ENCODE measurements at places on chromosomes 7 and 10.

DNA sequence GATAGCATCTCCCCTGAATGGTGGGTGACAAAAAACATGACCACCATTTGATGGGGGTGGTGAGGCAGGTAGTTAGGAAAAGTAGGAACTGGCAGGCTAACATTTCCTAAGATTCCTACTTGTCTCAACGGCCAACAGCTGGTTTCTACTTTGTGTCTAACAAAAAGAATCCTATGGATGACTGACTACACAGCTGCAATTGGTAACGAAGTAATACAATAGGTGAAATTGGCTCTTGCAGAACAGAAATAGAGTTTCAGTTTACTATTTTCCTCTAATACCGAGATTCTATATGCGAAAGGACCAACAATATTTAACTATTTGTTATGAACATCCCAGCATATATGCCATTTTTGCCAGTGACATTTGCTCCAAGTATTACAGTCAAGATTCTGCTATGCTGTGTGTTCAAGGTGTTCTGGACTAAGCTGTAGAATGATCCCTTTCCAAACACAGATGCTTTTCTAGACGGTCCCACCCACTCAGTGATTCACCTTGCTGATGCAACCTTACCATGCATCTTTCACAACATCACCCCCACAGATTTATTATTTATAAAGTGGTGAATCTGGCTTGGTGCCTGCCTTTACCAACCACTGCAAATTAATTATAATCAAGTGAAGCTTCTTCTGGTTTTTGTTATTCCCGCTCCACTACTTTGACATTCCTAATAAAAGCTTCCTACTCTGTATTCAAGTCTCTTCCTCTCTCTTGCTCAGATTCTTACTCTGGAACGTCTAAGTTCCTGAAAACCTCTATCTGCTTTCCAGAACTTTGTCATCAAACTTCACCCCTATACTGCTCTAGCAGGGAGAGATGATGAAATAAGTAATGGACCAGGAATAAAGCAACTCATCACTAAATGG lies 16.8 kb downstream of the BBIP1 start:
- DNase-seq, result no peak

GRCh38 chr10:124614003-124614659 lies 130.0 kb downstream of the FAM53B start:
- DNase-seq, result no peak

DNA sequence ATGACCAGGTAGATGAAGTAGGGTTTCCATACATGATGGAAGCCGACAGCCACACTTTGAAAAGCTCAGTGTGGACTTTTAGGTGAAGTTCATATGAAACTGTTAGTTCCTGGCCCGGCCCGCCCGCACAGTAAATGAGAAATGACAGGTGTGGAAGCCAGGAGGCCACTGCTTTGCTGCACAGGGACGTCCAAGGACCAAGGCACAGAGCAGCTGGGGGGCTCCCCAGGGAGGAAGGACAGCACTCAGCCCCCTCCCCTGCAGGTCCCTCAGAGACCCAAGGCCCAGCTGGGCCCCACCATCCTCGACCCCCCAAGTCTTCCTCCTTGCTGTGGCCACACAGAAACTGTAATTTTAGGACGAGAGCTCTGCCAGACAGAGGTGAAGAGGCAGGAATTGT lies 219.2 kb downstream of the PTPRN2 start:
- no peak for DNase-seq

- DNase-seq, result no peak
Measured at GRCh38 chr7:129780974-129781927, 169.7 kb downstream of the NRF1 start.

- DNase-seq, result no peak
Measured at GRCh38 chr10:4807761-4808507, 18.1 kb upstream of the AKR1E2 start.

DNA sequence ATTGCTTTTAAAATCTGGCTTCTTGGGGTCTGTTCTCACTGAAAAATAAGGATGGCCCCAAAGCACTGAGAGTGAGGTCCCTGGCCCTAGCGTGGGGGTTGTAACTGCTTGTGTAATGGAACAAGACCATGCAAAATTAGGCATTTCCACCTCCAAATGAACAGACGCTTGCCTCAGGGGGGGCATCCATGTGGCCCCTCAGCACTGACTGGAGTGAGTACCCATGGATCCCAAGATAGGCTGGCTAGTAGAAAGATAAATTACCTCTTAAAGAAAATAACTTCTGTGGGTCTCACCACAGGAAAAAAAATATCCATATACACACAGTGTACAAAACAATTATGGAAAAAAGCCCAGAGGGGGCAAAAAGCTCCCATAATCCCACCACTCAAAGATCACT lies 15.2 kb upstream of the CPA1 start:
- DNase-seq, result no peak

GRCh38 chr10:14025283-14026189 lies 305.2 kb downstream of the FRMD4A start:
- DNase-seq, result no peak

DNA sequence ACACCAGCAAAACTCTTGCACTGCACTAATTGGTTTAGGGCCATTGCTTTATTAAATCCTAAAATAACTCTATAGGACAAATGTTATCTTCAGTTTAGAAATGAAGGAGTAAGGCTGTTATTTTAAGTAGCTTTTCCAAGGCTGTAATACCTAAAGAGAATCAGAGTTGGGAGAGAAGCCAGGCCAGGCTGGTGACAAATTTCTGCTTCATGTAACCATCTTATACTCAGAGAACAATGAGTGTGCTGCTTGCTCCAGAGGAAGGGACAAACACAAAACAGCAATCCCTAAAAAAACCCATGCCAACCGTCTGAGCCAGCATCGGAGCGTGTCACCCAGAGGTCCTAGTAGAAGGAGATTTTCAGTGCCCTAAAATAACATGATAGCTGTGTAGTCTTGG lies 49.7 kb upstream of the TARP start:
- no peak for DNase-seq

DNA sequence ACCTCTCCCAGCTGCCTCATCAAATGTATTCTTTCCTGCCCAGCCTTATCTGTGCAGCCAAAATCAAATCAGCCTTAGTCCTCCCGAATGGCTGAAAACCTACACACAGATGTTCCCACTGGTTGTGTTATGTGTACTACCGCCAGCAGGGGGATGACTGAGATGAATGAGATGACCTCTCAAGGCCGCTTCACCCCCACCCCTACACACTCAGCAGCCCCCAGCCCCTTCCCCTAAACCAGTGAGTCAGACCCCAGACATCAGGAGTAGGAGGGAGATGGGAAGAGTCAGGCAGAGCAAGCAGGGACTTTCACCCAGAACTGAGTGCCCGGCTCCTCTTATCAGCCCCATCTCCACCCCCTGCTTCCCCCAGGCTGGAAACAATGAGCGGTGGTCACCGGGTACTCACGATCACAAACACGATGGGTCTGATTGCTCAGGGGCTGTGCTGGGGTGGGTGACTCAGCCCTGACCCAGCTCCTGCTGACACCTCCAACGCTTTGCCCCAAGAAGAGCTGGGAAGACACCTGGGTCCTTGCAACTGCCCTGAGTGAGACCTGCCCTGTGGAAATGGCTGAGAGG lies 6.5 kb upstream of the C10orf105 start:
- DNase-seq, result no peak

- DNase-seq, result no peak
Measured at GRCh38 chr10:16953270-16953669, 136.0 kb upstream of the RSU1 start.

- DNase-seq, result no peak
Measured at GRCh38 chr10:121115154-121115553, 264.0 kb downstream of the WDR11 start.

DNA sequence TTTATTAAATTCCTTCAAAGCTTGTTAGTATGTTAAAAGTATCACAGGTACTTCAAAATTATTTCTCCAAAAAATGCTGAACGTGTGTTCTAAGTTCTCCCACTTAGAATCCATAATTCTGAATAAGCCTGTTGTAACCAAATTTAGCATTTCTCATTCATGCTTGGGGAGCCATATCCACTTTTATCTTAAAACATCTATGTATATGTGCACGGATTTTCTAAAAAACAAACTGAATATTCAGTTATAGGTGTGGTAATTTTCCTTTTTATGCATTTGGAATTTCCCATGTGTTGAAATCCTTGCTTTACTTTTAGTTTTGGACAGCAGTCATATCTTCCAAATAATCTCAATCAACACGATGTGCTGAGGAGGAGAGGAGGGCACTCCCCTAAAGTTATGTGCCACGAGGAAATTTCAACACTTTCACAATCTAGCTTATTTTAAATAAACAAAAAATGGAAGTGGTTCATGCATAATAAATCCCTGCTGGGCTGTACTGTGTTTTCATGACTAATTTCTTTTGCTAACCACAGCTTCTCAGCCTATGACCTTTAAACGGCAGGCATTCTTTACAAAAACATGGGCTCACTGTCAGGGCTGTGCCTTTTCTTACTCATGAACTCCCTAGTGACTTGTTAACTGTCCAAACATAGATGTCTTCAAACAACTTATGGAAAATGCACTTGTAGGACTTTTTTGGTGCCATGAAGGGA lies 380.3 kb upstream of the SEMA3C start:
- no peak for DNase-seq

- DNase-seq, result no peak
Measured at GRCh38 chr10:91700273-91700672, 67.4 kb upstream of the PPP1R3C start.

DNA sequence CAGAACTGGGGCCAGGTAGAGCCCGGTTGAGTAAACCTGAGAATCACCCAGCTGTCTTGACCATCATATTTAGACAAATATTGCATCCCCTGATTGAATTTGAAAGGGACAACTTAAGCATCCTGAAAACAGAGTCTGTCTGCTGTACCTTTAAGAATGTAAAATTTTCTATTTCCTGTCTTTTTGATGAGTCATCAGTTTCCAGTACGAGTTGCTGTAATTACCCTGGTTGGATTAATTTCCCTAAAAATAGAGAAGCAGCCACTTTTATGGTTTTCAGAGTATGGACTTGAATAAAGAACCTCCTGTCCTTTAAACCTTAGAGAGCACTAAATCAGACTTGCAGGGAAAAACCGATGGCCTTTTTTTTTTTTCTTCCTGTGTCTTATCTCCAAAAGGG lies 164.6 kb upstream of the SH2B2 start:
- DNase-seq, result no peak

- no peak for DNase-seq
Measured at GRCh38 chr10:119705434-119705831, 20.4 kb upstream of the INPP5F start.

- no peak for DNase-seq
Measured at GRCh38 chr7:79923953-79924352, 210.7 kb upstream of the GNAI1 start.

DNA sequence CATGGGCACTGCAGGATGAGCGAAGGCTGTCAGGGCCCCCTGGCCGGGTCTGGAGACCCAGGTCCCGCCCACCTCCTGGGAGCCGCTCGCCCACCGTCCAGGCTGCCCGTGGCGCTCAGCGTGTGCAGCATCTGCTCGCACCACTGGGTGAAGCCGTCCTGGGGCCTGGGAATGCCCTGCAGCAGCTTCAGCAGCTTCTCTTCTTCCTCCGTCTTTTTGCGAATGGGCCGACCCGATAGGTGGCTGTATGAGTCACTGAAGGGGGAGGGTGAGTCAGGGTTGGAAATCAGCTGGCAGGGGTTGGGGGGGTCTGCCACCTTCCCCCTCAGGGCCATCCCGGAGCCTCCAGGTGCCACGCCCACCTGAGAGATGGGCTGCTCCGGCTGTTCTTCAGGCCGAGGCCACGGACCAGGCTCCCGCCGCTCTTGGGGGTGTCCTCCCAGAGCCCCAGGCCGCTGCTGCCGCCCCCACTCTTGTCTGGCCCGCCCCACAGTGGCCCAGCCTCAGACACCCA lies 8.7 kb downstream of the GNB2 start:
- DNase-seq, result no peak

DNA sequence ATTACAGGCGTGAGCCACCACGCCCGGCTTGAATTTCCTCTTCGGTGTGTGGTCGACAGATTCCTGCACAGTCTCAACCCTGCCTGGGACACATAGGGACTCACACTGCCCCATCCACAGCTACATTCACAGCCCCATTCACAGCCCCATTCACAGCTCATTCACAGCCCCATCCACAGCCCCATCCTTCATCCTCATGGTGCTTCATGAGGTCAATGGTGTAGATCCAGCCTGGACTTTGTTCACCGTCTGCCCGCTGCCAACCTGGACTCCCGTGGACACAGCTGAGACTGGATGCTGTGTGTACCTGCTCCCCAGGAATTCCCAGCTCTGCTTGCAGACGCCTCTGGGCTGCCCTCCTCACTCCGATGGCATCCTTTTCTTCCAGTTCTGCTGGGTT lies 5.2 kb downstream of the IDI2 start:
- DNase-seq, result no peak

DNA sequence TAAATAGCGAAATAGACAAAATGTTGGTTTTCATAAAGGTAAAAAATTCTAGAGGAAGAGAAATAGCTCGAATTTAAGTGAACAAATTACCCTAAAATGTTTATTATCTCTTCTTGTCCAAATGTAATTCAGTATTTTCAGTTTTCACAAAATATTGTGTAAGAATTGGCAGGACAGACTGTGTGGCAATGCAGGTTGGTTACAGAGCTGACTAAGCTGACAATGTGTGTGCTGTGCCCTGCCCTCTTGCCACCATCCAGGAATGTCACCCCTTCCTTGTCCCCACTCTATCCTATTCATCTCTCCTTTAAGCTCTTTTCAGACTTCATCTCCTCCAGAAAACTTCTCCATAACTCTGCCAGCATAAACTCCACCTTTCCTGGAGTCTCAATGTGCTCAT lies 46.1 kb downstream of the COL28A1 start:
- DNase-seq, result no peak

DNA sequence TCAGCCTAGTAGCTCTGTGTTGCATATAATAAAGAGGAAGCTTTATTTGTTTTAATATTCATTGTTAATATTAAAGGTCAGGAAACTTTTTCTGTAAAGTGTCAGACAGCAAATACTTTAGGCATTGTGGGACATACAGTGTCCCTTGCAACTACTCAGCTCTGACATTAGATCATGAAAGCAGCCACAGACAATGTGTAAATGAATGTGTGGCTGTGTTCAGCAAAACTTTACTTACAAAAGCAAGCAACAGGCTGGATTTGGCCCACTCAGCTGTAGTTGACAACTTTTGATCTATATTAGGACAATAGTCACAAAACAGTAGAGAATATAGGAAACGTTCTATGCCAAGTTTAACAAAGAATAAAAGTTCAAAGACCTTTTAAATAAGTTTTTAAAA lies 173.3 kb downstream of the RNLS start:
- no peak for DNase-seq

DNA sequence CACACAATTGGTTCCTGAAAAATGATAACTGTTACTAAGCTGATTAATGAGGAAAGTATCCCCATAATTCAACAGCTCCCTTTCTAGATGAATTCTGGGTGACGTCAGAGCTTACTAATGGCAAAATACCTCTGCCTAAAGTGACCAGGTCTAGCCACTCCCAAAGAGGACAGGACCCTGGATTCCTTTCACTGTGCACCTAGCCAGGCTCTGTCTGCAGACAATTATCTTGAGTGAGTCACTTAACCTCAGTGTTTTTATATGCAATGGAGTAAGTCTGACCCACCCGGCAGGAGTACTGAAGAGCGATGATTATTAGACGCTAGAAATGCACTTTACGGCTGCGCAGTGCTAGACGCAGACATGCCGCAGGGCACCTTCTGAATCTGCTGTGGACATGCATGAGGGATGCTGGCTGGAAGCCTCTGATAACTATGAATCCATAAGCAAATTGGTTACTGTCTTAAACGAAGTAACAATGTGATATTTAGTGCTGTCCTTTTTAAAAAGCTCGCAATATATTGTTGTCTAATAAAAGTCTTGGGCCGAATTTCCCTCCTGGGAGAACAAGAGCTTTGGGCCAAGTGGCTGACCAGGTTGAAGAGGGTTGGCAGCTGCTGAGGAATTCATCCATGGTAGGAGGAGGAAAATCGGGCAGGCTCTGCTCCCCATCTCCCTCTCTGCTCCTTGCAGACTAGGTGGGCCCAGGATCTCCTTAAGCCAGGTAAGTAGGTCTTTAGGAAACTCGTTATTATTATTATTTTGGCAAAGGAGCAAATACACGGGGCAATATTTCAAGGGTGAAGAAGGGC lies 4.6 kb upstream of the INPP5A start:
- no peak for DNase-seq
